Esophagus muscularis mucosa (tissue), 4 donors: ENCODE measurements at places on chromosomes 4 and X. TPM values are rescaled to one million over a fixed set of nuclear protein-coding genes. Genes with fewer than 3 reads are reported as not detected.
A peak's percentile ranks its signal among the peaks of the same experiment; 100 is the strongest.

The BRCC3 gene
- 10.9 TPM for total RNA-seq

The WDR17 gene
- total RNA-seq = 4.8 TPM

The SOWAHB gene
- not detected for total RNA-seq

The PLP1 gene
- 29.2 TPM for total RNA-seq

The SSX4B gene
- total RNA-seq = not detected

The GDI1 gene
- 105 TPM for total RNA-seq

The PDGFRA gene
- 123 TPM for total RNA-seq

The VCX3A gene
- not detected for total RNA-seq

The SPATA18 gene
- 7.5 TPM for total RNA-seq

The FDCSP gene
- not detected for total RNA-seq

DNA sequence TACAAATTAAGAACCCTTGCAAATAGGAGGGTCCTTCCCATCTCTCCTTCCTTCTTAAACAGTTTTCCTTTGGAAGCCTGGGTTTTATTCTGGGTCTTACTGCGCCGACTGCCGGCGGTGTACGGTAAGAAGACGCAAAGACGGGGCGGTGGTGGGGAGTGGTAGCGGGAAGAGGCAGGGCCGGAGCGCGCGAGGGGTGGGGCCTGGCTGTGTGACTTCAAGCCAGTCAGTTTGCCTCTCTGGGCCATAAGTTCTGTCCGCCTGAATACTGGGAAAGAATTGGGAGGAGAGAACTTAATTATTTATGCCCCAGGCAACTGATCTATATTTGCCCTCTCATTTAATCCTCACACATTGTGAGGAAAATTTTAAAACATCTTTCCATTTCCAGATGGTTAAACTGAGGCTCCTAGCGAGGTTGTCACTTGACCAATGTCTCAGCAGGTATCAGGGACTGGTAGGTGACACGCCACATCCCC lies 726 bp upstream of the KANTR start:
- H3K4me1 ChIP-seq = peaks cover 5% of the 10 kb centered on the region
- peak overlapping the region; percentile 94 for H3K27ac ChIP-seq
- H3K36me3 ChIP-seq = no peaks in the 10 kb centered on the region

- peaks cover 10% of the 10 kb centered on the region for H3K4me1 ChIP-seq
- no peaks in the 10 kb centered on the region for H3K36me3 ChIP-seq
- no peak overlapping the region for H3K4me3 ChIP-seq
- H3K27me3 ChIP-seq = no peaks in the 10 kb centered on the region
Measured at GRCh38 chr4:95066050-95066449, 308.3 kb downstream of the BMPR1B start.

GRCh38 chr4:1462009-1462767 lies 55.9 kb upstream of the NKX1-1 start:
- H3K27ac ChIP-seq = no peak overlapping the region
- H3K36me3 ChIP-seq = no peaks in the 10 kb centered on the region
- no peak for DNase-seq
- no peaks in the 10 kb centered on the region for H3K4me1 ChIP-seq
- H3K4me3 ChIP-seq = no peak overlapping the region
- H3K27me3 ChIP-seq = peaks cover 93% of the 10 kb centered on the region

DNA sequence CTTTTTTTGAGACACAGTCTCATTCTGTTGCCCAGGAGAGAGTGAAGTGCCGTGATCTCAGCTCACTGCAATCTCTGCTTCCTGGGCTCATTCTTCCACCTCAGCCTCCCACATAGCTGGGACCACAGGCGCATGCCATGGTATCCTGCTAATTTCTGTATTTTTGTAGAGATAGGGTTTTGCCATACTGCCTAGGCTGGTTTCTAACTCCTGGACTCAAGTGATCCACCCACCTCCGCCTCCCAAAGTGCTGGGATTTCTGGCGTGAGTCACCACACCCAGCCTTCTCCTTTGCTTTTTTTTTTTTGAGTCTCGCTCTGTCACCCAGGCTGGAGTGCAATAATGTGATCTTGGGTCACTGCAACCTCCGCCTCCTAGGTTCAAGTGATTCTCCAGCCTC lies 94.1 kb downstream of the PDS5A start:
- H3K4me1 ChIP-seq = no peaks in the 10 kb centered on the region
- no peaks in the 10 kb centered on the region for H3K27me3 ChIP-seq
- no peak for DNase-seq

- H3K4me1 ChIP-seq = no peaks in the 10 kb centered on the region
- no peaks in the 10 kb centered on the region for H3K36me3 ChIP-seq
- H3K27ac ChIP-seq = no peak overlapping the region
Measured at GRCh38 chrX:64229154-64229553, 1.3 kb downstream of the ASB12 start.

GRCh38 chrX:132815643-132816042 lies 142.8 kb downstream of the HS6ST2 start:
- DNase-seq = no peak
- no peak overlapping the region for H3K4me3 ChIP-seq
- no peak overlapping the region for H3K27ac ChIP-seq
- H3K4me1 ChIP-seq = no peaks in the 10 kb centered on the region
- H3K27me3 ChIP-seq = no peaks in the 10 kb centered on the region
- no peaks in the 10 kb centered on the region for H3K36me3 ChIP-seq

DNA sequence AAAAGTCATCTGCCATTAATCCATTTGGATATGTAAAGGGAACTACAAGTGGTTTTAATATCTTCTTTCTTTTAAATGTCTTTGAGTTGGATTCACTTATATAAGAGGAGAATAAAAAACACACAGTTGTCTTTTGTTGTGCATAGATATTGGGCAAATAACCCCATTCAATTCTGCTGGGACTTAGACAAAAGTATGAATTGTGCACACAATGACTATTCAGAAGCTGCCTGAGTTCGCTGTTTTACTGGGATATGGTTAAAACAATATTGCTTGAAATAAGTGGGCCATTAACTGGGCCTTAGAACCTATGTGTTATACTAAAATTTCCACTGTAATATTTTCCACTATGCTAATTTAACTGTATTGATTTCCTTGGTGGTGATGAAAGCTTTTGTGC lies 71.7 kb downstream of the PCYT1B start:
- no peak for DNase-seq
- H3K4me3 ChIP-seq = no peak overlapping the region
- H3K27me3 ChIP-seq = no peaks in the 10 kb centered on the region
- no peaks in the 10 kb centered on the region for H3K4me1 ChIP-seq
- H3K36me3 ChIP-seq = no peaks in the 10 kb centered on the region

- no peaks in the 10 kb centered on the region for H3K36me3 ChIP-seq
- H3K4me3 ChIP-seq = peak overlapping the region; percentile 99
- DNase-seq = peak; percentile 83
- H3K27ac ChIP-seq = peak overlapping the region; percentile 99
- peaks cover 36% of the 10 kb centered on the region for H3K4me1 ChIP-seq
- H3K27me3 ChIP-seq = no peaks in the 10 kb centered on the region
Measured at GRCh38 chr4:38662522-38663089, 1.4 kb upstream of the KLF3 start.

- H3K4me1 ChIP-seq = no peaks in the 10 kb centered on the region
- no peaks in the 10 kb centered on the region for H3K36me3 ChIP-seq
- no peak overlapping the region for H3K4me3 ChIP-seq
- H3K27me3 ChIP-seq = no peaks in the 10 kb centered on the region
- no peak overlapping the region for H3K27ac ChIP-seq
- no peak for DNase-seq
Measured at GRCh38 chrX:30065226-30065625, 150.1 kb upstream of the MAGEB2 start.

GRCh38 chr4:74206088-74206825 lies 48.3 kb downstream of the MTHFD2L start:
- DNase-seq = no peak
- no peaks in the 10 kb centered on the region for H3K27me3 ChIP-seq
- no peak overlapping the region for H3K27ac ChIP-seq

DNA sequence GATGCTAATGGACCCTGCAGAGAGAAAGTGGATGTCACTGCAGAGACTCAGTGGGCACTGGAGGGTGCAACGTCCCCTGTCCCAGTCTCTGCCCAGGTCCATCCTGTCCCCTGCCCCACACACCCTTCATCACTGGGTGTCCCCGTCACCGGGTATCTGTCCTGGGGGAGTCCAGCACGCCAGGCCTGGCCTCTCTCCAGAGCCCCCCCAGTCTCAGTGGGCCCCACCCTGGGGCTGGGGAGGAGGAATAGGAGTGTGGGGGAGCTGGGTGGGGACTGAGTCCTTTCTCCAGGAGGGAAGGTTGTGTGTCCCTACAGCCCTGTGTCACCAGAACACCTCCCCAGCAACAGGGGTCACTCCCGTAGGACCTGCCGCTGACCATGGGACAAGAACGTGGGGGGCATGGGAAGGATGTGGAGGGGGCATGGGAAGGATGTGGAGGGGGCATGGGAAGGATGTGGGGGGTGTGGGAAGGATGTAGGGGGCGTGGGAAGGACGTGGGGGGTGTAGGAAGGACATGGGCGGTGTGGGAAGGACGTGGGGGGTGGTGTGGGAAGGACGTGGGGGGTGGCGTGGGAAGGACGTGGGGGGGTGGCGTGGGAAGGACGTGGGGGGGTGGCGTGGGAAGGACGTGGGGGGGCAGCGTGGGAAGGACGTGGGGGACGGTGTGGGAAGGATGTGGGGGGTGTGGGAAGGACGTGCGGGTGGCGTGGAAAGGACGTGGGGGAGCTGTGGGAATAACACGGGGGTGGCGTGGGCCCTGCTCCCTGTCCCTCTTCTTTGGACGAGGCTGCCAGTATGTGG lies 21.0 kb upstream of the SPON2 start:
- peak overlapping the region; percentile 89 for H3K27ac ChIP-seq
- no peaks in the 10 kb centered on the region for H3K36me3 ChIP-seq
- H3K4me3 ChIP-seq = no peak overlapping the region
- no peak for DNase-seq

DNA sequence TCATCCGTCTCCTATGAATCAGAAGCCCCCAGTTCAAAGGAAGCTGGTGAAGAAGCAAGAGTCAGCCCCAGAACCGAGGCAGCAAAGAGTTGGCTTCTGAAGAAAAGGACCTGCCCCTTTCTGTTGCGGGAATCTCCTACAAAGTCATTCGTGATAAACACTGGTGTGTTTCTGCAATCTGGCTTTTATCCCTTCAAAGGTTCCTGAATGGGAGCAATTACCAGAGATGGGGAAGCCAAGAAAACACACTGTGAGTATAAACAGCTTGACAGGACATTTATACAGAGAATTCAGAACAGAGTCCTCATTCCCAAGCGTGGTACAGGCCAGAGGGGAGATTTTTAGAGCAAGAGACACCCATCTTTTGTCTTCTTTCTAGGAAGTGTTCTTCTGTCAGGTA lies 226.8 kb upstream of the LNX1 start:
- no peaks in the 10 kb centered on the region for H3K27me3 ChIP-seq
- no peak overlapping the region for H3K4me3 ChIP-seq
- H3K4me1 ChIP-seq = no peaks in the 10 kb centered on the region
- H3K27ac ChIP-seq = no peak overlapping the region
- H3K36me3 ChIP-seq = no peaks in the 10 kb centered on the region

DNA sequence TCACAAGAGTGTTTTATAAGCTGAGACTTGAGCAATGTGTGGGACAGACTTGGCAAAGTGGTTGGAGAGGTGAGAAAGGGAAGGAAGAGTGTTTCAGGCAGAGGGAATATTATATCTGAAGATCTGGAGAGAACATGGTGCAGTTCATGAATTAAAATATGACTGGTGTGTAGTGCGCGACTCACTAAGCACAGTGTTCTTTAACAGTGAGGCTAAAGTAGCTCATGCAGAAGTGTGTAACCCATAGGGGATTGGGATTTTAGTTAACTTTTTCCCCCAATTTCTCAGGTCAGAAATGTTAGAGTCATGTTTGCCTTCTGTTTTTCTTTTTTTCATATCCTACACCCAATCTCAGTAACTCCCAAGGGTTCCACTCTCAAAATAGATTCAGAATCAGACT lies 9.7 kb downstream of the MTHFD2L start:
- no peaks in the 10 kb centered on the region for H3K27me3 ChIP-seq
- H3K4me3 ChIP-seq = no peak overlapping the region
- no peaks in the 10 kb centered on the region for H3K36me3 ChIP-seq
- no peak overlapping the region for H3K27ac ChIP-seq

GRCh38 chr4:153706519-153706918 lies 22.4 kb downstream of the TLR2 start:
- H3K4me1 ChIP-seq = no peaks in the 10 kb centered on the region
- H3K27ac ChIP-seq = no peak overlapping the region
- H3K4me3 ChIP-seq = no peak overlapping the region
- DNase-seq = no peak

- H3K36me3 ChIP-seq = no peaks in the 10 kb centered on the region
- DNase-seq = no peak
- no peaks in the 10 kb centered on the region for H3K4me1 ChIP-seq
- no peak overlapping the region for H3K4me3 ChIP-seq
Measured at GRCh38 chrX:148270499-148270898, 229.9 kb upstream of the AFF2 start.

DNA sequence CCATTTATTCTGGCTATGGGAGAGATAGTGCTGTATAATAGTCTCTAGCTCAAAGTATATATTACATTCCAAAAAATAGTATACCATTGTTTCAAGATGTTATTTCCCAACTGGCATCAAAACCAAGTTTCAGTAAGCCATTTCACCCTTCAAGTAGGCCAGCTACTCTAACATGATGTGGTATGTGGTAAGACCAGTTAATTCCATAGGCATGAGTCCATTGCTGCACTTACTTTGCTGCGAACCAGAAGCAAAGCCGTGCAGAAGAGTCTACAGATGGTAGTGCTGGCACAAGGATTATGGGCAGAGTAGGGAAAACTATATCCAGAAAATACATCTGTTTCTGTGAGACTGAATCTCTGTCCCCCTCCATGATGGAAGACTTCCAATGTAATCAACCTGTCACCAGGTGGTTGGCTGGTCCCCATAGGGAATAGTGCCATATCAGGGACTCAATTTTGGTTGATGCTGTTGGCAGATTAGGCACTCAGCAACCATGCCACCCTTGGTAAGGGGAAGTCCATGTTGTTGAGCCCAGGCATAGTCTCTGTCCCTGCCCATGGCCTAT lies 49.8 kb upstream of the HSD17B10 start:
- no peaks in the 10 kb centered on the region for H3K4me1 ChIP-seq
- H3K27me3 ChIP-seq = no peaks in the 10 kb centered on the region
- H3K4me3 ChIP-seq = no peak overlapping the region
- H3K27ac ChIP-seq = no peak overlapping the region
- DNase-seq = no peak

GRCh38 chr4:107950746-107951540 lies 19.6 kb downstream of the CYP2U1 start:
- no peak overlapping the region for H3K4me3 ChIP-seq
- H3K4me1 ChIP-seq = no peaks in the 10 kb centered on the region
- H3K36me3 ChIP-seq = peaks cover 57% of the 10 kb centered on the region
- H3K27me3 ChIP-seq = no peaks in the 10 kb centered on the region
- DNase-seq = no peak
- H3K27ac ChIP-seq = no peak overlapping the region

- peaks cover 30% of the 10 kb centered on the region for H3K36me3 ChIP-seq
- DNase-seq = no peak
- no peaks in the 10 kb centered on the region for H3K4me1 ChIP-seq
- no peak overlapping the region for H3K4me3 ChIP-seq
- no peak overlapping the region for H3K27ac ChIP-seq
Measured at GRCh38 chr4:145076469-145076855, 21.5 kb downstream of the ANAPC10 start.

DNA sequence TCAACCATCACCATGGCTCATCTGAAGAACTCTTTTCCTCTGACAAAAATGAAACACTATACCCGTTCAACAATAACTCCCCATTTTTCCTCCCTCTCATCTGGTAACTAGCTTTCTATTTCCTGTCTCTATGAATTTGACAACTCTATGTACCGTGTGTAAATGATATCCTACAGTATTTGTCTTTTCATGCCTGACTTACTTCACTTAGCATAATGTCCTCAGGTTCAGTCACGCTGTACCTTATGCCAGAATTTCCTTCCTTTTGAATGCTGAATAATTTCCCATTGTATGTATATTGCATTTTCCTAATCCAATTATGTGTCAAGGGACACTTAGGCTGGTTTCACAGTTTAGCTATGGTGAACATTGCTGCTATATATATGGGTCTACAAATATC lies 18.2 kb downstream of the MAGEA9 start:
- no peak overlapping the region for H3K4me3 ChIP-seq
- H3K27ac ChIP-seq = no peak overlapping the region
- H3K27me3 ChIP-seq = no peaks in the 10 kb centered on the region
- DNase-seq = no peak
- no peaks in the 10 kb centered on the region for H3K4me1 ChIP-seq
